ENCODE measurements at places on chromosomes 5 and 9.

DNA sequence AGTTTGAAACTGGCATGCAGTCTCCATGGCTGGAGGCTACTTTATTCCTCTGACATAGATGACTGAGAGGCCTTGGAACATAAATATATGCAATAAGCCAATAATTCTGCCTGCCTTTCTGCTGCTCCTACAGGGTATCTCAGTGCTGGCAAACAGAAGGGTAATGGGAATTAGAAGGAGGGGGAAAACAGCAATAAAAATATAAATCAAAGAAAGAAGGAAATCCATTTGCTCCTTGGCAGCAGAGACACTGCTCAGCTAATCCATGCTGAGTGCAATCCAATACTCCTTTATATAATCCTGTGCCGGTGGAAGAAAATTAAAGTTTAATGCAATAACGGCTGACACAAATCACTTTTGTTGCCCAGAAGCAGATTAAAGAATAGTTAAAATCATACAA, 478.9 kb downstream of the SPATA31D1 start:
- DNase-seq, result no peak

GRCh38 chr9:105043370-105043936, 115.5 kb upstream of the ABCA1 start:
- DNase-seq, result no peak

DNA sequence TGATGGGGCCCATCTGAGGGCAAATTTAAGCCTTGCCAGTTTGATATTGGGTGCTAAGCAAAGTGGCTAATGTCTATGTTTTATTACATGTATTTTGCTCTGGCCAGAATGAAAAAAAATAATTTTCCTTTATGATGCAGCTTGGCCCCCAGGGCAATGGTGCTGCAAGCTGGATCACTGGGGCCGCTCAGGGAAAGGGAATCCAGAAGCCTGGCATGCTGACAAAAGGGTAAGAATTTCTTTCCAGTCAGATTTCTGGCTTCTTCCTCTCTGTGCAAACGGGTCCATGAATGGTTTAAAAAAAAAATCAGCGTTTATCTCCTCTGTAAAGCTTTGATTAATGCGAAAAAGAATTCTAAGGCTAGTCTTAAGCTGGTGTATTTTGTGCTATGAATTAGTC, 138.4 kb downstream of the MAPKAP1 start:
- DNase-seq, result no peak

- DNase-seq, result no peak
Measured at GRCh38 chr5:37789991-37790390, 49.9 kb downstream of the GDNF start.

DNA sequence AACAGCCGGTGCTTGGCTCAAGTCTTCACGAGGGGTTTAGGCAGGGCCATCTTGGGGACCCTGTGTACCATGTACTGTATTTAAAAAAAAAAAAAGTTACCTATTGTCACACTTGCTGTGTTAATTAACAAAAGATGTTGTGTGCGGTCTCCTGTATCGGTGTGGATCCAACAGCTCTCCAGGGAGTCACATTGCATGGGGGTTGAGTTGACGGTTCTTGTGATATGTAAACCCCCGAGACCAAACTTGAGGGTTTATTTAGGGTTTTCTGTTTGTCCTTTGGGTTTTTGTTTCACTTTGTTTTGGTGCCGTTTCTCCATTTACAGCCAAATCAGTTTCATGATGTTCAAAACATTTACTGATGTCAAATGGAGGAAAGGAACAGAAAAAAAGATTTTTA, 22.2 kb downstream of the AMBP start:
- no peak for DNase-seq
